B cell (primary cell): ENCODE measurements at places on chromosomes 5 and 9. TPM values are rescaled to one million over a fixed set of nuclear protein-coding genes. Genes with fewer than 3 reads are reported as not detected.

GRCh38 chr9:91141407-91141965, 220.2 kb downstream of the AUH start:
- no peaks in the 10 kb centered on the region for H3K36me3 ChIP-seq
- no peak overlapping the region for H3K27ac ChIP-seq
- no peak overlapping the region for H3K4me3 ChIP-seq
- H3K4me1 ChIP-seq = peaks cover 1% of the 10 kb centered on the region
- H3K27me3 ChIP-seq = no peaks in the 10 kb centered on the region
- DNase-seq = no peak

DNA sequence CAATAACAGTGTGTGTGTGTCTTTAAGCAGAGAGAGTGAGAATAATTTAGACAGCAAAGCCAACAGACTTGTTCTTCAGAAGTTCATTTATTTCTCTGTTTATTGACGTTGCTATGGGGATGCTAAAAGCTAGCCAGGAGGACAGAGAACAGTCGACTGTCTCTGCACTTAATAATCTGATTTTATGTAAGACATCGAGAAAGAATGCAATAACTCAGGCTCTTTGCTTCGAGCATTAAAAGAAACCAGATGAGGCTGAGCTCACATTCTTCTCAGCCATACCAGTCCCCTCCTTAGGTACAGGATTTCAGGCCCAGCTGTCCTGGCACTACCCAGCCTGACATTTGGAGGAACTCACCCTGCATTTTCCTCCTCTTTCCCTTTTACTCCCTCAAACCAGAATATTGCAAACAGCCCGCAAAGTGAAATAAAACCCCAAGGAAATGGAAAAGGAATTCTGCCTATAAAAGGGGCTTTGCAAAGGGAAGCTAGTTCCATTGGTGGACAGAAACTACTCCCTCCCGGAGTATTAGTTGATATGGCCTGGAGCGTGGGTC, 44.5 kb upstream of the DPYSL3 start:
- H3K36me3 ChIP-seq = no peaks in the 10 kb centered on the region
- H3K27ac ChIP-seq = no peak overlapping the region
- no peak for DNase-seq
- H3K27me3 ChIP-seq = no peaks in the 10 kb centered on the region
- no peak overlapping the region for H3K4me3 ChIP-seq

- no peak overlapping the region for H3K27ac ChIP-seq
- H3K4me3 ChIP-seq = no peak overlapping the region
- H3K4me1 ChIP-seq = no peaks in the 10 kb centered on the region
- H3K36me3 ChIP-seq = no peaks in the 10 kb centered on the region
- no peaks in the 10 kb centered on the region for H3K27me3 ChIP-seq
- no peak for DNase-seq
These were observed 28.6 kb downstream of the KCNN2 start for GRCh38 chr5:114390431-114390830.

- no peaks in the 10 kb centered on the region for H3K27me3 ChIP-seq
- H3K4me3 ChIP-seq = no peak overlapping the region
- H3K27ac ChIP-seq = no peak overlapping the region
- peaks cover 8% of the 10 kb centered on the region for H3K36me3 ChIP-seq
These were observed 68.1 kb downstream of the RNF38 start for GRCh38 chr9:36332006-36332405.

GRCh38 chr9:136825295-136826187, 16.7 kb upstream of the AJM1 start:
- H3K4me3 ChIP-seq = no peak overlapping the region
- no peak overlapping the region for H3K27ac ChIP-seq
- no peaks in the 10 kb centered on the region for H3K27me3 ChIP-seq
- H3K4me1 ChIP-seq = no peaks in the 10 kb centered on the region

- no peak overlapping the region for H3K27ac ChIP-seq
- no peaks in the 10 kb centered on the region for H3K36me3 ChIP-seq
- H3K27me3 ChIP-seq = no peaks in the 10 kb centered on the region
- H3K4me3 ChIP-seq = no peak overlapping the region
- no peak for DNase-seq
These were observed 271.0 kb upstream of the HAPLN1 start for GRCh38 chr5:83991566-83992224.

DNA sequence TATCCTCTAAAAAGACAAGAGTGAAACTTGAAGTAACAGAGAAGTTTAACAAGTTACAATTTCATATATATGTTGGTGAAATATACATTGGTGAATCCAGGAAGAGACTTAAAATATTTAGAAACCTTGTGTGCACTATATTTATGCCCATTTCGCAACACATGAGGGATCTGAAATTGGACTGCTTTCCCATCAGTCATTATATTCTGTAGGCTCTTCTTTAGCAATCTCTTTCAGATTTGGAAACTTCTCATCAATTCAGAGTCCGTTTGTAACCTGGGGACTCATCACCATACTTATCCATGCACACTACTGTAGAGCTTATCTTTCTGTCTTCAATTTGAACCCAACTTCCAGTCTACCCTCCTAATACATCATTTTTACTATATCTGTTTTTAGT, 2.1 kb downstream of the ITGA1 start:
- no peak overlapping the region for H3K4me3 ChIP-seq
- peaks cover 25% of the 10 kb centered on the region for H3K27me3 ChIP-seq
- H3K36me3 ChIP-seq = no peaks in the 10 kb centered on the region
- no peak for DNase-seq

GRCh38 chr9:91516081-91516480, 92.4 kb upstream of the NFIL3 start:
- no peak for DNase-seq
- no peak overlapping the region for H3K4me3 ChIP-seq
- H3K27ac ChIP-seq = no peak overlapping the region
- H3K27me3 ChIP-seq = peaks cover 5% of the 10 kb centered on the region

- no peak overlapping the region for H3K4me3 ChIP-seq
- no peaks in the 10 kb centered on the region for H3K27me3 ChIP-seq
- H3K36me3 ChIP-seq = no peaks in the 10 kb centered on the region
- no peak overlapping the region for H3K27ac ChIP-seq
These were observed 74.8 kb upstream of the ZNF622 start for GRCh38 chr5:16540421-16540820.

GRCh38 chr5:127505905-127506304, 11.5 kb upstream of the PRRC1 start:
- no peak overlapping the region for H3K4me3 ChIP-seq
- DNase-seq = no peak
- H3K27ac ChIP-seq = no peak overlapping the region
- H3K4me1 ChIP-seq = no peaks in the 10 kb centered on the region
- peaks cover 8% of the 10 kb centered on the region for H3K27me3 ChIP-seq

PCDHGB2 gene
- polyA plus RNA-seq = 0.32 and 0.66 TPM in 2 replicates

C9orf85 gene
- polyA plus RNA-seq = 4.3 and 7.7 TPM in 2 replicates

EMB gene
- 40.7 and 43.3 TPM in 2 replicates for polyA plus RNA-seq

SHOC1 gene
- not detected in 2 replicates for polyA plus RNA-seq

CLK4 gene
- 72.3 and 107 TPM in 2 replicates for polyA plus RNA-seq

GDA gene
- polyA plus RNA-seq = 0.09 TPM in 1 of 2 replicates, not detected in the other

ITGA1 gene
- 0.01 TPM in 1 of 2 replicates, not detected in the other for polyA plus RNA-seq

PCDHGB6 gene
- polyA plus RNA-seq = 0.22 and 0.33 TPM in 2 replicates
